ENCODE measurements at places on chromosomes 12 and 14. TPM values are rescaled to one million over a fixed set of nuclear protein-coding genes. Genes with fewer than 3 reads are reported as not detected.

SRGAP1 gene
- 4.9 TPM for total RNA-seq

LHX5 gene
- total RNA-seq = not detected

MIP gene
- not detected for total RNA-seq

TTC9 gene
- under 0.01 TPM for total RNA-seq

BICDL1 gene
- total RNA-seq = under 0.01 TPM

TEX22 gene
- total RNA-seq = under 0.01 TPM
